ENCODE measurements at places on chromosomes 13 and 19.

DNA sequence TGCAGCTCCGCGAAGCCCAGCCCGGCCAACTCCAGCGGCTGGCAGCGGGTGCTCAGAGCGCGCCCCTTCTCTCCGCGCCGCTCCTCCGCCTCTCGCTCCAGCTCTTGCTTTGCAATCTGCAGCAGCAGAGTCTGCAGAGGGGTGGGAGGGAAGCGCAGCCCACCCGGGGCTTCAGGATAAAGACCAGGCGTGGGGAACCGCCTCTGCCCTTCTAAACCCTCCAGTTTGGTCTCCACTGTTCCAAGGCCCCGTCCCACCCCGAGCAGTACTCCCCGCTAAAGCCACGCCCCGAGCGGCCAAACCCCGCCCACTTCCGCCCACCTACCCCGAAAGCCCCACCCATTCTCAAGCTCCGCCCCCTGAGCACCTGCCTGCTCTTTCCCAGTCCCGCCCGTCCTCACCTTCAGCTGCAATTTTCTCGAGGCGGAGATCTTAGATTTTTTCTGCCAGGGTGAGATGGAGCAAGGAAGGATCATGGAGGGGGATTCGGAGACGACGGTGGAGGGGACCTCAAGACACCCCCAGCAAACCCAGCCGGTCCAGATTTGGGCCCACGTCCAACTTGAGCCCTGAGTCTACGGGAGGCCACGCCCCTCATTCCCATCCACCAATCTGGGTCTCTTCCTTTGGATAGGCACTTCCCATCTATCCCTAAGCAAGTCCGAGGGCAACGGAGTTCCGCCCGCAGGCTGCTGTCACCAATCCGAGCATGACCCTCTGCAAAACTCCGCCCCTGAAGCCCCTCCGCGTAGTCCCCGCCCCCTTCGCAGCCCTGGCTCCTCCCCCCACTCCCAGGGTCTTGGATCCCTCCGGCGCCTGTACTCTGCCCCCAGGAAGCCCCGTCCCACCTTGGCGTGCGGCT, 1.1 kb downstream of the TNNI3 start:
- DNase-seq: peak; percentile 41

- no peak for DNase-seq
Measured at GRCh38 chr13:91946498-91947070, 548.2 kb downstream of the GPC5 start.

DNA sequence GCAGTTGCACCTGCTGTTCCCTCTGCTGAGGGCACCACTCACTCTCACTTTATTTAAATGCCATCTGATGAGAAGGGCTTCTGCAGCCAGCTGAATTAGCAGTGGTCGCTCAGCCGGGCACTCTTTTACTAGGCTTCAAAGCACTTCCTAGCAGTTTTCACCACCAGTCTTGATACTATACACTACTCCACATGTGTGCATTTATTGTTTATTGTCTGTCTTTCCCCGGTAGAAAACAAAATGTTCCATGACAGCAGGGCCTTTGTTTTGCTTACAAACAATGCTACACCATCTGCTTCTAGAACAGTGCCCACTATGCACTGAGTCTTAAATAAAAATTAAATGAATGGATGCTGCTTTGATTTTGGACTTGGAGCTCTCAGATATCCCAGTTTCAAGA, 404.9 kb downstream of the FGF14 start:
- DNase-seq: no peak

DNA sequence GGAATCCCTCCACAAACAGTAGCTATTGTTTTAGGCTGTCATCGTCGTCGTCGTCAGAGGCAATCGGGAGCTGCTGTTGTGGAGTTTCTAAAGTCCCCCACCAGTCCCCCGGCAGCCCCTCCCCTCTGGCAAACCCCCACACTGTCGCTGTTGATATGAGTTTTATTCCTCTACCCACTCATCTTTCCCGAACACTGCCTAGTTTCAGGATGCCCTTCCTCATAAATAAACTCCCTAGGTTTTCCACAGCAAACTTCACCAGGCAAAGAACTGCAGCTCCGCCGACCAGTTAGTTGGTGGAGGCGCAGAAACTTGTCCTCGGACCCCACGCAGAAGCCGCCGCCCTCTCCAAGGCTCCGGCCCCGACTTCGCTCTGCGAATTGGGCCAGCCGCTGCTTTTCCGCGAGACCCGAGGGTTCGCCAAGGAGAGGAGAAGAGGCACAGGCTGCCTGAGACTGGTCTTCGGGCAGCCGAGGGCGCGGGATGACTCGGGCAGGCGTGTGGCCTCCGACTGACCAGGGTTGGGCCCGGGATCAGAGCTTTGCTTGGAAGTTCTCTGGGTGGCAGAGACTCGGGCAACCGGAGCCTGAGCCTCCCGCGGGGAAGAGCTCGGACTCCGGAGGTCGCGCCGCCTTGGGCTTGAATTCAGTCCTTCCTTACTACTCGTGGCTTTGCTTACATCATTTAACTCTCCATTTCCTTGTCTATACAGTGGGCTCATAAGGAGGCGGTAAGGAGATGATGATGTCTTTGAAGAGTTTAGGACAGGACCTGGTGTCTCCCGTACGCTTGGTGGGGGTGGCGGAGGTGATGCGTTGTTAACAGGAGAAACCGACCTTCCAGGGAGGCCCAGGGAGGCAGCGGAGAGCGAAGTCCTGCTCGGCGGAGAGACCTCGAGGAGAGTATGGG, 7.9 kb downstream of the PDX1 start:
- DNase-seq: no peak

GRCh38 chr19:42606660-42607351, 12.1 kb upstream of the CEACAM8 start:
- peak; percentile 53 for DNase-seq

- no peak for DNase-seq
Measured at GRCh38 chr19:50204081-50204428, 633 bp downstream of the MYH14 start.

DNA sequence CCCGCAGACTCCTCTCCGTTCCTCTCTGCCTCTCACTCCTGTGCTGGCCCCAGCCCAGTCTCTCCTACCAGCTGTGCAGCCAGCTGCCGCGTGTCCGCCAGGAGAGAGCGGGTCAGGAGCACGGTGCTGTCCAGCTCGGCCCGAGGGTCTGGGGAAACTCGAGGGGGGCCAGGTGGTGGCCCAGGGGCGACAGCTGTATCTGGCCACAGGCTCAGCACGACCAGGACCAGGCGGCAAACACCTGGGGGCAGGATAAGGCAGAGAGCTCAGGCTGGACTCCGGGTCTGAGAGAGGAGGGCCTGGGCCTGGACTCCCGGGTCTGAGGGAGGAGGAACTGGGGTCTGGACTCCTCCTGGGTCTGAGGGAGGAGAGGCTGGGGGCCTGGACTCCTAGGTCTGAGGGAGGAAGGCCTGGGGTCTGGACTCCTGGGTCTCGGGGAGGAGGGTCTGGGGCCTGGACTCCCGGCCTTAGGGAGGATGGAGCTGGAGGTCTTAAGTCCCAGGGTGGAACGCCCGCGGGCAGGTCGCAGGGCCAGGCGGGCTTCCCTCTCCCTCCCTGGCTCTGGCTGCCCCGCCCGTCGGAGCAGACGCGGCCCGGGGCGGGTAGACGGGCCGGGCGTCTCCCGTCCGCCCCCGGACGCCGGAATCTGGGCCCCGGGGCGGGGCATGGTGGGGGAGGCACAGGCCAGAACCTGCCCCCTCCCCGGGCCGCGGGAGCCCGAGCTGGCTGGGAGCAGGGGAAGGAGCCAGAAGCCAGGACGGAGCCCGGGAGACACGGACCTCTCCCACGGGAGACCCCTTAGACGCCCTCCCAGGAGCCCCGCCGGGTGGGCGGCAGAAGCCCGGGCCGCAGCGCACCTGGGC, 1.3 kb downstream of the IL11 start:
- peak; percentile 27 for DNase-seq

DNA sequence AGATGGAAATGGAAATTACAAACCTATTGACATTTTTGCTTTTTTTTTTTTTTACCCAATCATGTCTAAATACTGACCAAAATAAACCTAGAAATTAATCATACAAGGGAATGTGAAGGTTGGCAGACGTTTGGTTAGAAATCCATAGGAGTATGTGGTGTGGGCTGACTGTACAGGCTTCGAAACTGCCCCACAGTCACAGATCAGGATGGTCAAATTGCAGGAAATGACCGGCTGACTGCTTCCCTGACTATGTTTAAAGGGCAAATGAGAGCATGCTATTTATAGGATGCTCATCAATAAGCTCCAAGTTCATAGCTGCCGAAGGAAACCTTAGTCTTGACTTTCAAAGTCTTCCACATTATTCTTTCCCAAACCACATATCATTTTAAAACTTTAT, 118.4 kb downstream of the COG6 start:
- no peak for DNase-seq

DNA sequence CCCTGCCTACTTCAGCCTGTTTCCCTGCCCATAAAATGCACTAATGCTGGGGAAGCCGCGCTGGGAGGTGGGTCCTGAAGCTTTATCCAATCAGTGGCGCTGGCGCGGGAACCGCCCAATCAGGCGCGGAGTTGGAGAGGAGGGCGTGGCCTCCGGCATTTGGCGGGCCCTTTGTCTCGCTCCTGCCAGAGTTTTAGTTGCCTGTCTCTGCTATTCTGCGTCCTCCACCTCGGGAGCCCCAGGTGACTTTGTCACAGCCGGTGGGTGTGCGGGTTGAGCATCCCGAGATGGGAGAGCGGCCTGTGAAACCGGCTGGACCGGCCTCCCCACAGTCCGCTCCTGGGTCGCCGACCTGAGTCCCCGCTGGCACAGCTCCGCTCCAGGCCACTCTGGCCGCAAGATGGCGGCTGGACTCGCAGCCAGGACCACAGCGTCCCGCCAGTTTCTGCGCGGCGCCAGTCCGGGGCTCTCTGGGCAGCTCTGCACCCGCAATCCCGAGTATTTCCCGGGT, 30.7 kb upstream of the ZNF429 start:
- peak; percentile 81 for DNase-seq

DNA sequence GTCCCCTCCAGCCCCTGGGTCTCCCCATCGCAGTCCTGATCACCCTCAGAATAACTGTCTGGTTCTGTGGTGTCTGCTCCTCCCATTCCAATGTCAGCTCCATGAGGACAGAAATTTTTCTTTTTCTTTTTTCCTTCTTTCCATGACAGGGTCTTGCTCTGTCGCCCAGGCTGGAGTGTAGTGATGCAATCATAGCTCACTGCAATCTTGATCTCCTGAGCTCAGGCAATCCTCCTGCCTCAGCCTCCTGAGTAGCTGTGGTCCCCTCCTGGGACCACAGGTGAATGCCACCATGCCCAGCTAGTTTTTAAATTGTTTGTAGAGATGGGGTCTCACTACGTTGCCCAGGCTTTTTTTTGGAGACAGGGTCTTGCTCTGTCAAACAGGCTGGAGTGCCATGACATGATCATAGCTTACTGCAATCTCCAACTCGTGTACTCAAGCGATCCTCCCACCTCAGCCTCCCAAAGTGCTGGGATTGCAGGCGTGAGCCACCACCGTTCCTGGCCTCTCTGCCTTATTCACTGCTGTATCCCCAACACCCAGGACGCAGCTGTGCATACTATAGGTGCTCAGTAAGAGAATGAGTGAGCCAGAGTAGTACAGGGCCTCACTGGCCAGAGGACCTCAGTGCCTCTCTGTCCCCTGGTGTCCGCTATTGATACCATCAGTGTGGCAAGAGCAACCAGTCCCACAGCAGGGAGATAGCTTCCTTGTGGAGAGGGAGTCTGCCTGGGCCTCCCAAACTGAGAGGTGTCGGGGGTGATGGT, 5.2 kb upstream of the DOCK6 start:
- no peak for DNase-seq

- no peak for DNase-seq
Measured at GRCh38 chr13:95243207-95243606, 58.0 kb downstream of the ABCC4 start.

GRCh38 chr13:80441968-80442367, 101.0 kb upstream of the SPRY2 start:
- DNase-seq: no peak

DNA sequence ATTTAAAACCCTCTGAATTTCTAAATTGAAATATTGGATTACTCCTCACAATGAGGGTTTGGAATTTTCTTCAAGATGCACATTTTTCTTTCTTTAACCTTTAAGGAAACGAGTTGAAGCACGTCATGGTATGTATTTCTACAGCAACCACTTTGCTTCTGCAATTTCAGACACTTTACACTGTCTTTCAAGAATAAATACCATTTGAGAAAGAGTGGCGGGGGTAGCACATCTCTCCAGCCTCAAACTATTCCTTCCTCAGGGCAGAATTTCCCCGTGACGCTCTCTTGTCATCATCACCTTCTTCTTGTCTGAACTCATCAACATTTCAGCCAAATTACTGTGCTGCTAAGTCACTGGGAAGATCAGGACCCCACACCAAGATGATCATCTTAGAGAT, 1073.4 kb downstream of the EFNB2 start:
- no peak for DNase-seq

Measured in stimulated activated CD4-positive, alpha-beta T cell treated with anti-CD3 and anti-CD28 coated beads, Interleukin-4, amount 100 ng/mL, for 1 hour (primary cell).